H1 (cell line): ENCODE measurements at places on chromosomes 3 and 15. TPM values are rescaled to one million over a fixed set of nuclear protein-coding genes. Genes with fewer than 3 reads are reported as not detected.

DNA sequence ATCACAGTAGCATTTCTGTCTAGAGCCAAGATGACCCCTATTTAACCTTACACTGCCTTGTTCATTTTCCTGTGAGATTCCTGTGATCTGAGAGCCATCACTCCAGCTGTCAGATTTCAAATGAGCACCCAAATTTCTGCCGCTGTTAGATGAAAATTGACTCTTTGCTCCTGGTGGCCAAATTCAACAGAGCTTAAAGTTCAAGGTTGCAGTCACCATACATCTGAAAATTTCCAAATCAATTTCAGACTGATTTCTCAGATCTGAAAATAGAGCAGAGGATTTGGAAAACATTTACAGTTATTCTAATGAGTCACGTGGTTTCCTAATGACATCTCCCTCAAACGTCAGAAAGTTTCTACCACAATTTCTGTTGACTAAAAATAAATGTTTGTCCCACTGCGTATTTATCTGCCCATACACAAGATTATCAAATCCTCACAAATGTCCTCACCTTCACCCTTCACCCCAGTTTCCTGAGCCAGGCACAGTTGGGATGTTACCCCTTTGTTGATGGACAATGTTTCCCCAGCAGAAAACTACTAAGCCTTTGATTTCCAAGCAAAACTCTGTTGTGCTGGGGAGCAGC is 16.4 kb downstream of the HDC start:
- DNase-seq, result no peak
- no peaks in the 10 kb centered on the region for H3K27me3 ChIP-seq
- H3K36me3 ChIP-seq, result no peaks in the 10 kb centered on the region

DNA sequence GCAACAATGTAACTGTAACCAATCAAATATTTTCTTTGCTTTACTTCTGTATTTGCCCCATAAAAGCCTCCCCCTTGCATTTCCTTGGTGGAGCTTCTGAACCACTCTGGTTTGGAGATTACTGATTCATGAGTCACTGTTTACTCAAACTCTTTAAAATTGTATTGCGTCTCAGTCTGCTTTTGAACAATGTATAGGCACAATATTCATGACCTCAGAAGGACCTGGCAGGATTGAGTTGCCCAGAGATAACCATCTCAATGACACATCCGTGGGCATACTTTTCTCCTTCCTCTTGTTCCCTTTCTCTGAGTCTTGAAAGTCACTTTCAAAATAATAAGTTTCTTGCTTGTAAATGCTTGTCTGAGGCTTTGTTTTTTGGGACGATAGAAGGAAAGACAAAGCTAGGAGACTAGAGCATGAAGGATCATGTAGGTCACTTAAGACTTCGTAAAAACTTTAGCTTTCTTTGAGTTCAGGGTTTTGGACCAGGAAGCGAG is 57.1 kb upstream of the POU1F1 start:
- H3K4me1 ChIP-seq, result no peaks in the 10 kb centered on the region
- no peak overlapping the region for H3K4me3 ChIP-seq
- no peak for DNase-seq
- no peaks in the 10 kb centered on the region for H3K36me3 ChIP-seq

DNA sequence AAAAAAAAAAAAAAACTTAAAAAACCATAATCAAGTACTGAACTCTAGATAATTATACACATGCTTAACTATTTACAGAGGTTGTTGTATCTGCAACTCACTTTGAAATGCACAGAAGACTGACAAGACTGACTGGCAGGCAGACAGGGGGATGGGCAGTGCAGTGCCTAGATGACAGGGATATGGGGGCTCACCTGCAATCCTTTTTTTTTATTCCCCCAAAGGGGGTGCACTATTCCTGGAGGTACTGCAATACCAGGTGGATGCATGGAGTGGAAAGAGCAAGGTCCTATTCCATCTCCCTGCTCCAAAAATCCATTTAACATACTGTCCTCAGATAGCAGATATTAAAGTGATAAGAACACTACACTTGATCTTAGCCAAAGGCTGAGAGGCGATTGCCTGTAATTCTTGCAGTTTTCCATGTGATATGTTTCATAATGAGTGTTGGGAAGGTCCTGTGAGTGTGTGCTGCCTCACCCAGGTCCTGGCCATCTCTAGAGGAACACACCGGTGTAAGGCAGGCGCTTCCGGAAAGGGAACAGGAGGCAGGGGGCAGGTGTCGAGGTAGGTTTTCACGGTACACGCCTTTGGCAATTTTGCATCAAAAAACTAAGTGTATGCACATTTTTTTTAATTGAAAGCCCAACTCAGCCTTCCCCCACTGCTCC is 22.7 kb downstream of the SEC61A1 start:
- H3K36me3 ChIP-seq, result peaks cover 9% of the 10 kb centered on the region
- peak overlapping the region; percentile 45 for H3K4me3 ChIP-seq
- no peak overlapping the region for H3K27ac ChIP-seq
- DNase-seq, result no peak
- peaks cover 14% of the 10 kb centered on the region for H3K4me1 ChIP-seq

DNA sequence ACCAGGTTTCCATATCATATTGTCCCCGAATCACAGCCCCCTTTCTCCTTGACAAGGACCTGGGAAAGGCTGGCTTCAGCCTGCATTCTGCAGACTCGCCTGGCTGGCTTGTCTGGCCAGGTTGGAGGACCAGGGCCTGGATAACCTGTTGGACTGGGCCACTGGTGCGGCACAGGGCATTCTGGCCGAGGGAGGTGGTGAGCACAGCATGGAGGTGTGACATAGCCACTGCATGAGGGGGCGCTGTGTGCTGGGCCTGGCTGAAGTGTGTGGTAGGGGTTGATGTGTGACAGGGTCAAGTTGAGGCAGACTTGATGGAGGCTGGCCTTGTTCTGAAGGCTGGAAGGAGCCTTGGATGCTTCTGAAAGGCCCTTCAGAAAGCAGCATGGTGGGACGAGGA is 2.9 kb downstream of the ESYT3 start:
- H3K4me3 ChIP-seq, result no peak overlapping the region
- H3K36me3 ChIP-seq, result no peaks in the 10 kb centered on the region
- peaks cover 45% of the 10 kb centered on the region for H3K27me3 ChIP-seq

DNA sequence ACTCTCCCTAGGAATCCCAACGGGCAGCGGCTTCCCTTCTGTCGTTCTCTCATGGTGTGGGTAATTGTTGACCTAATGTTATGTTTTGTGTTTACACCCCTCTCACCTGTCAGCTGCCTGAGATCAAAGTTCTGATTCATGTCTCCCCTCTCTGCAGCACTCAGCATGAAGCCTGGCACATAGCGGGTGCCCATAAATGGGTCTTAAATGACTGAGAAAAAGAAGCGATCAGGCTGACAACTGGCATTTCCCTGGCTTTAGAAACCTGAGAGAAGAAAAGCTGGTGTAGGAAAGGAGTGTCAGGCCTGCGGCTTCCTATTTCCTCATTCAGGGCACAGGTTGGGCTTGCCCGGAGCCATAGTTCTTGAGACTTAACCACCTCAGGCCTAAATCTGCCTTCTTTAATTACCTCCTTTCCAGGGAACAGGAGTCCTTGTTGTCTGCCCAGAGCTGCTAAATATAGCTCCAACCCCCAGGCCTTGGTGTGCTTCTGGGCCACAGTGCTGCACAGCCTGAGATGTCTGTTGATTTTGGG is 31.8 kb downstream of the LPP start:
- H3K27me3 ChIP-seq, result no peaks in the 10 kb centered on the region
- no peak overlapping the region for H3K4me3 ChIP-seq
- H3K4me1 ChIP-seq, result peaks cover 13% of the 10 kb centered on the region

DNA sequence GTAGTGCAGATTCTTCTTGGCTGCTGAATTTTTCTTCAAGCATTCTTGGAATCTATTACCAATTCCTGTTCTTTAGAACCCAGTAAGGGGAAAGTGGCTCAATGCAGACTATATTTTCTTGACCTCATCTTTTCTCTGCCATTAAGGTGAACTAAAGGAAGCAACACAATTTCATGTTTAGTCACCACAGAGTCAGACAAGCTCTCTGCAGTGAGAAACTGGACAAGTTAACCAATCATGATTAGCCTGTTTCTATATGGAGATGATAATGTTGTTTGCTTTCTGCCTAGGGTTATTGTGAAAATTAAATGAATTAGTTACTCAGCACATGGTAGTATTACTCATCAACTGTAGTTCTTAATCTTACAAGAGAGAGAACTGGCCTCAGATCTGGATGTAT is 1075.1 kb downstream of the AGBL1 start:
- no peaks in the 10 kb centered on the region for H3K27me3 ChIP-seq
- no peak for DNase-seq
- no peaks in the 10 kb centered on the region for H3K36me3 ChIP-seq
- H3K27ac ChIP-seq, result no peak overlapping the region

DNA sequence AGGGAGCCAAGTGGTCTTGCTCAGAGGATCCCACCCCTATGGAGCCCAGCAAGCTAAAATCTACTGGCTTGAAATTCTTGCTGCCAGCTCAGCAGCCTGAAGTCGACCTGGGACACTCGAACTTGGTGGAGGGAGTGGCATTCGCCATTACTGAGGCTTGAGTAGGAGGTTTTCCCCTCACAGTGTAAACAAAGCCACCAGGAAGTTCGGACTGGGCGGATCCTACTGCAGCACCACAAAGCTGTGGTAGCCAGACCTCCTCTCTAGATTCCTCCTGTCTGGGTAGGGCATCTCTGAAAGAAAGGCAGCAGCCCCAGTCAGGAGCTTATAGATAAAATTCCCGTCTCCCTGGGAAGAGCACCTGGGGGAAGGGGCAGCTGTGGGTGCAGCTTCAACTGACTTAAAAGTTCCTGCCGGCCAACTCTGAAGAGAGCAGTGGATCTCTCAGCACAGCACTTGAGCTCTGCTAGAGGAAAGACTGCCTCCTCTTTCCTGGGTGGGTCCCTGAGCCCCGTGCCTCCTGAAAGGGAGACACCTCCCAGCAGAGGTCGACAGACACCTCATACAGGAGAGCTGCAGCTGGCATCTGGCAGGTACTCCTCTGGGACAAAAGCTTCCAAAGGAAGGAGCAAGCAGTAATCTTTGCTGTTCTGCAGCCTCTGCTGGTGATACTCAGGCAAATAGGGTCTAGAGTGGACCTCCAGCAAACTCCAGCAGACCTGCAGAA is 576.3 kb upstream of the NECTIN3 start:
- no peak overlapping the region for H3K4me3 ChIP-seq
- no peak for DNase-seq
- no peaks in the 10 kb centered on the region for H3K4me1 ChIP-seq

DNA sequence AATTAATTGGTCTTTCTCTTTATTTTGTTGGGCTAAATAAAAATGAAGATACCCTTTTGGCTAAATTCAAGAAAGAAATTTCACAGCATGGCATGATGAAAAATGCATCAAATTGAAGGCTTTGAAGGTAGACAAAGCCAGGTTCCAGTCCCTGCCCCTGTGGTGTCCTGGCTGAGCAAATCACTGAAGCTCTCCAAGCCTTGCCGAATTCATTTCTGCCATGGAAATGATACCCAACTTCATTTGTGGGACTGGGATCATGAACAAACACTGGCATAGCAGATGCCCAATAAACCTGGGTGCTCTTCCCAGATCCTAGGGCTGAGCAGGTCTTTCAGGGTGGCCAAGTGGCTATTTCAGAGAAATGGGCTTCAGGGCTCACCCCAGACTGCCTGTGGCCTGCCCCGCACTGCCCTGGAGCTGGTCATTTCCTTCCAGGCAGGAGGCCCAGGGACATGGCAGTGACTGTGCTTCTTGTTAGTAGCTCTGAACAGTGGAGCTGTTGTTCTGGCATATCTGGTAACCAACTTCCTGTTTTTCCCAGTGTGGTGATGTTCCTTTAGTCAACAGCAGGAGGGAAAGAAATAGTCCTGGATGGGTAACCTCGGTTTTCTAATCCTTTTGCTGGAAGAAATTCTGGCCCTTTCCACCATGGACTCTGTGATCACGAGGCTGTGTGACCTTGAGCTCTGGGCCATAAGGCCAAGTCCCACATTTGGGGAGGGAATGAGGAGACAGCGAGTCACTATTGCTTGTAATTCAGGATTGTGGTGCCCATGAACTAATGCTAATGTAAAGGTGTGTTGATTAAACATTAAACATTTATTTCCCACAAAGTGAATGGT is 47.6 kb downstream of the CTDSPL start:
- DNase-seq, result no peak
- H3K4me3 ChIP-seq, result no peak overlapping the region
- H3K36me3 ChIP-seq, result no peaks in the 10 kb centered on the region
- peaks cover 14% of the 10 kb centered on the region; the same call in 1 of the 2 replicates for H3K4me1 ChIP-seq
- H3K27me3 ChIP-seq, result no peaks in the 10 kb centered on the region

DNA sequence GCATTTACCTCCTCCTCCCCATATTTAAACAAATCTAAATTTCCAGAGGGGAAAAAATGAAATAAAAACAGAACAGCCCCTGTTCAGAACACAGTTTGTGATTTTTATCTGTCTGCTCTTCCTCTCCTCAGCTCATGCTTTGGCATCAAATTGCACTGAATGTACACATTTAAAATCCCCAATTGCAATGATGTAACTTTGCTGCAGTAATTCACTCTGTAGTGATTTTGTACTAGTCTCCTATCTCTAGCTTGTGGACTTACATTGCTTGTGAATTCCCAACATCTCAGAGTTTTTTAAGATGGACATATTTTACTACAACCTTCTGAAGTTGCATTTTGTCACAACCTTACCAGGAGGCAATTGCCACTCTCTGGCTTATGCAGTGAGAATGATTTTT is 81.6 kb upstream of the ROBO2 start:
- H3K27ac ChIP-seq, result no peak overlapping the region
- H3K27me3 ChIP-seq, result no peaks in the 10 kb centered on the region
- H3K4me3 ChIP-seq, result no peak overlapping the region
- DNase-seq, result no peak
- no peaks in the 10 kb centered on the region for H3K4me1 ChIP-seq
- no peaks in the 10 kb centered on the region for H3K36me3 ChIP-seq

GRCh38 chr15:42354824-42355223 is 4.5 kb upstream of the CAPN3 start:
- H3K4me3 ChIP-seq, result no peak overlapping the region
- H3K4me1 ChIP-seq, result no peaks in the 10 kb centered on the region
- no peak for DNase-seq

- no peak for DNase-seq
- H3K4me1 ChIP-seq, result no peaks in the 10 kb centered on the region
- H3K27ac ChIP-seq, result no peak overlapping the region
- no peak overlapping the region for H3K4me3 ChIP-seq
- no peaks in the 10 kb centered on the region for H3K27me3 ChIP-seq
Observed at GRCh38 chr3:33047842-33048834, 48.8 kb downstream of the GLB1 start.

DNA sequence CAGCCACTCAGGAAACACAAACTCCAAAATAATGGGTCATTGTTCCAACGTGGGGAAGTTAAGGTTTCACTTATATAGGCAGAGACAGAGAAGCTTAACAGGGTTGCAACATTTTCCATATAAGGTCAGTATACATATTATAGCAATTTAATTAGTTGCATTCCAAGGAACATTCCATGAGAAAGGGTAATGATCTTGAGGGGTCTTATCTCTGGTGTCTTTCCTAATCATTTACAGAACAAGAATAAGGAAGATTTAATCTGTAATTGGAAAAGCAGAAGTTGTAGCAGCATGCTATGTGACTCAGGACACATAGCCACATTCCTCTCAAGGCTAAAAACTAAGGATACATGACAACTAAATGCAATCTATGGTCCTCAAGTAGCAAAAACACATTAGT is 4.9 kb downstream of the MNS1 start:
- no peak for DNase-seq
- no peaks in the 10 kb centered on the region for H3K36me3 ChIP-seq
- no peaks in the 10 kb centered on the region for H3K4me1 ChIP-seq
- H3K27ac ChIP-seq, result no peak overlapping the region
- no peak overlapping the region for H3K4me3 ChIP-seq

GRCh38 chr3:15289661-15290060 is 42.7 kb downstream of the SH3BP5 start:
- H3K27ac ChIP-seq, result no peak overlapping the region
- no peaks in the 10 kb centered on the region for H3K27me3 ChIP-seq
- no peak overlapping the region for H3K4me3 ChIP-seq
- no peaks in the 10 kb centered on the region for H3K36me3 ChIP-seq
- no peaks in the 10 kb centered on the region for H3K4me1 ChIP-seq

SCAMP5 gene
- polyA plus RNA-seq, result 94.7 and 96.4 TPM in 2 replicates

SNURF gene
- 6.2 and 9.9 TPM in 2 replicates for polyA plus RNA-seq
